ENCODE measurements at places on chromosomes 13 and 19.

- DNase-seq = peak; percentile 69
Observed at GRCh38 chr13:28058866-28059613, 41.3 kb downstream of the FLT3 start.

GRCh38 chr13:87536899-87537298 lies 134.3 kb upstream of the SLITRK5 start:
- no peak for DNase-seq

DNA sequence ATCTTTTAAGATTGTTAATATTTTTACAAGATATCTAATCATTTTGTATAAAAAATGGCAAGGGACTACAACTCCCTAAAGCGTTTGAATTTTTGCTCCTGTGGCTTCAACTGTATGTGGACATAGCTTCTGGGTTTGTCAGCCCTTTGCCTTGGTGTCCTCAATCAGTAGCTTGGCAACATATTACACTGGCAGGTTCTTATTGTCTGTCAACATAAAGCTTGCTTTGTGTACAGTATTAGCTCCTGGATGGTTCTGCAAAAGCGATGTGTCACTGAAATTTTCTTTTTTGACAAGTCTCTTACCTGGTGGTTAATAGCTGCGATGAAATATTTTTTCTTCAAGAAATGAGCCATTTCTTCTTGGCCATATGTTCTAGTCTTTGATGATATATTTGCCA lies 190.0 kb downstream of the HS6ST3 start:
- DNase-seq = no peak

GRCh38 chr19:19410553-19411550 lies 5.4 kb downstream of the GATAD2A start:
- DNase-seq = no peak

DNA sequence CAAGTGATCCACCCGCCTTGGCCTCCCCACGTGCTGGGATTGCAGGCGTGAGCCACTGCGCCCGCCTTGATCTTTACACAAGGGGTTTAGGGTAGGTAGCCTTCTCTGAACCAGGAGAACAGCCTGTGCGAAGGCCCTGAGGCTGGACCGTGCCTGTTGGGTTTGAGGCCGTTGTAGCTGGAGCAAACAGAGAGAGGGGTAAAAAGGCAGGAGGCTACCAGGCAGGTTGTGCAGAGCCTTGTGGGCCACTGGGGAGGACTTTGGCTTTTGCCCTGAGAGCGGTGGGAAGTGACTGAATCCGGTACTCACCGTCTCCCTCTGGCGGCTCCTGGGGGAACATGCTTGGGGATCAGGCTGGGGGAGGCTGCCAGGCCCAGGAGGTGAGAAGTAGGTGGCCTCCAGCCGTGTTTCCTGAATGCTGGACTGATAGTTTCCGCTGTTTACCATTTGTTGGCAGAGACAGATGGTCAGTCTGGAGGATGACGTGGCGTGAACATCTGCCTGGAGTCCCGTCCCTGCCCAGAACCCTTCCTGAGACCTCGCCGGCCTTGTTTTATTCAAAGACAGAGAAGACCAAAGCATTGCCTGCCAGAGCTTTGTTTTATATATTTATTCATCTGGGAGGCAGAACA lies 24.6 kb downstream of the SPC24 start:
- DNase-seq = peak; percentile 86

DNA sequence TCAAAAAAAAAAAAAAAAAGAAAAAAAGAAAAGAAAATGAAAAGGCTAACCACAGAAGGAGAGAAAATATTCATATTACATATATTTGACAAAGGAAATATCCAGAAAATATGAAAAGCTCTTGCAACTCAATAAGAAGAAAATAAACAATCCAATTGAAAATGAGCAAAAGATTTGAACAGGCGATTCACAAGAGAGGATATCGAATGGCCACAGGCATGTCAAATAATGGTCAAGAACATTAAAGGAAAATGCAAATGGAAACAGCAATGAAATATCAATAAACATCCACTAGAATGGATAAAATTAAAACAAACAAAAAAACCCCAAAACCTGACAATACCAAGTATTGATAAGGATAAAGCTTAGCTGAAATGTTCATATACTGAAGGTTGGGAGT lies 8.1 kb downstream of the LGALS7 start:
- no peak for DNase-seq
